ENCODE measurements at places on chromosomes 1 and 21.

DNA sequence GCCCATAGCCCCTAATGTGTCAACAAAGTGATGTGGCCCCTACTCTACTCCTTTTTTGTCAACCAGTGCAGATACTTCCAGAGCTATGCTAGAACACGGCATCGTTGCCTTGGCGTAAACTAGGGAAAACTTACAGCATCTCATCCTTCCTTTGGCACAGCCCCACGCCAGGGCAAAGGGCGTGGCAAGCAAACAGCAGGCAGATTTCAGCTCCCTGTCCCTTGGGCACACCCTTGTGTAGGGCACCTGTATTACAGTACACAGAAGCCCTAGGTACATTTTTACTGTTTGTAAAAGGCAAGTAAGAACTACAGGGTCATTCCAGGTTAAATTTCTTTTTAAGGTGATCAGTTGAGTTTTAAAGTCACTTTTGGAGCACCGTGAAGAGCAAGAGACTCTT, 29.3 kb downstream of the PRDX6 start:
- no peak for DNase-seq

GRCh38 chr1:163824006-163824405, 502.3 kb downstream of the NUF2 start:
- DNase-seq: peak; percentile 18

- no peak for DNase-seq
These were observed 431 bp downstream of the MTARC1 start for GRCh38 chr1:220787069-220787619.

DNA sequence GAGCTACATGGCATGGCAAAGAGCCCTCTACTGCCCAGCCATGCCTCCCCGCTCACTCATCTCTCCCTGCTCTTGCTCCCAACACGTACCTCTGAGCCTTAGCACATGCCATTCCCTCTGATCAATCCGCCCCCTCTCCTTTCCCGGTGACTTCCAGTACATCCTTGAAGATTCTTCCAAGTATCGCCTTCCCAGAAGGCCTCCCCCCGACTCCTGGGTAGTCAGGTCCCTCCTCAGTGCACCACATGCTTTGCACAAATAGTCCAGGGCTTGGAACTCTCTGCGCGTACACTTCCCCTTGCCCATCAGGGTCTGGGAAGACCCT, 77.0 kb upstream of the IFFO2 start:
- DNase-seq: peak; percentile 3

GRCh38 chr1:63327417-63328054, 5.2 kb downstream of the FOXD3 start:
- DNase-seq: peak; percentile 36

DNA sequence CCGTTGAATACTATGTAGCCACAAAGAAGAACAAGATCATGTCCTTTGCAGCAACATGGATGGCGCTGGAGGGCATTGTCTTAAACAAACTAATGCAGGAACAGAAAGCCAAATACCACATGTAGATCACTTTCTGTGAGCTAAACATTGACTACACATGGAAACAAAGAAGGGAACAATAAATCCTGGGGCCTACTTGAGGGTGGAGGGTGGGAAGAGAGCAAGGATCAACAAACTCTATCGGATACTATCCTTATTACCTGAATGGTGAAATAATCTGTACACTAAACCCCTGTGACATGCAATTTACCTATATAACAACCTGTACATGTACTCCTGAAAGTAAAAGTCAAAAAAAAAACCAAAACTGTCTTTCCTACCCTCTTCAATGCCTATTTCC, 40.8 kb upstream of the CD55 start:
- no peak for DNase-seq
